ENCODE measurements at places on chromosomes 4 and X. TPM values are rescaled to one million over a fixed set of nuclear protein-coding genes. Genes with fewer than 3 reads are reported as not detected.

- DNase-seq, result peak; percentile 25
These were observed 67.0 kb upstream of the MSX1 start for GRCh38 chr4:4792466-4792865.

- DNase-seq, result no peak
These were observed 8.5 kb upstream of the KLHL34 start for GRCh38 chrX:21666679-21667078.

DNA sequence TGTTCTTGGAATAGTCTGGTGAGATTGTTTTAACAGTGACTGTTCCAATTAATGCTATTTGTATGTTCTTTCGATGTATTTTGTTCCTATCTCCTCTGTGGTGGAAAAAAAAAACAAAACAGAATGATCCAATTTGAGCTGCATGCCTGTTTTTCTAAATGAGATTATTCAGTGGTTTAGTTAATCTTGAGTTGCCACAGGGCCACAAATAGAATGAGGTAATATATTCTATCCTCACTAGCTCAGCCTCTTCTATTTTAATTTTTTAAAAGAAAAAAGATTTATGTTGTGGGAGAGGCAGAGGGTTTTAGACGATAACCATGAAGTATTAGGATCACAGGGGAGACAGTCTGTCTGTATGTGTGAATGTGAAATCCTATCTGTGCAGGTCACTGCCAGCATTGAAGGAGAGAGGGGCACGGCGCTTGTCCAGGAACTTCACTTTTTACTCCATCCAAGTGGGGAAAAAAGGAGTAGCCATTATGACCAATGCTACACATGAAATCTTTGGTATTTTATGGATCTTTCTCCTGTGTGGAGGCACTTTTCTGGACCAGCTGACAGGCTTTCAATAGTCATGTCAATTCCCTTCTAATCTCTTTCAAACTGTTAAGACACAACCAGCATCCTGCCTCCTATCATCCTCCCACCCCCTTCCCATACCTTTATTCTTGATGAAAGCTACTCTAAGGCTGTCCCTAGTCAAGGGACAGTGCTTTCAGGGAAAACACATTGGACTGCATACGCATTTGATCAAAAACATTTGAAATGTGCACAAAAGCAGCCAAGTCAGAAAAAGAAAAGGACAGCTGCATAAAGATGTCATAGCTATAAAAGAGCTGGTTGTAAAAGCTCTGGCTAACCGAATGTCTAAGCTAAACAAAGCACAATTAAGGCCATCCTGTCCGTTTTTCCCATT is 1063.8 kb upstream of the INTU start:
- no peak for DNase-seq

SASH3 gene
- polyA plus RNA-seq, result 2.3 TPM

FMR1NB gene
- not detected for polyA plus RNA-seq

GRCh38 chrX:8815460-8816065 is 14.4 kb upstream of the FAM9A start:
- DNase-seq, result peak; percentile 31

DNA sequence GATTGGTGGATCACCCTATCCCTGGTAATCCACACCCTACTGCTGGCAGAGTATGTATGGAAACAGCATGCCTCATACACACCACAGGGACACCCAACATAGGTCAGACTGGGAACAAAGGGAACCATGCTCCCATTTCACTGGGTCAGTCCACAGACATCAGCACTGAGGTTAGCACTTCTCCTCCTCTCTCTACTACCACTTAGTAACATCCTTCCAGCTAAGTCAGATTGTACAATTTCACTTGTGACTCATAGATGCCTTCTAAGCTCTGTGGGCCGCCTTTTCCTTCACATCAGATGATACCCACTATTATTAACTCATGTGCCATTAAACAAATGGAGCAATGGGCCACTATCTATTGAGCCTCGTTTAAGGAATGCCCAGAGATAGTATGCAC is 15.5 kb upstream of the ZXDA start:
- no peak for DNase-seq

GABRG1 gene
- not detected for polyA plus RNA-seq

CXXC4 gene
- polyA plus RNA-seq, result 1.8 TPM

- no peak for DNase-seq
These were observed 417.1 kb upstream of the GALNT7 start for GRCh38 chr4:172751550-172751949.

FAM50A gene
- 59.3 TPM for polyA plus RNA-seq

TLR10 gene
- 0.42 TPM for polyA plus RNA-seq

DNA sequence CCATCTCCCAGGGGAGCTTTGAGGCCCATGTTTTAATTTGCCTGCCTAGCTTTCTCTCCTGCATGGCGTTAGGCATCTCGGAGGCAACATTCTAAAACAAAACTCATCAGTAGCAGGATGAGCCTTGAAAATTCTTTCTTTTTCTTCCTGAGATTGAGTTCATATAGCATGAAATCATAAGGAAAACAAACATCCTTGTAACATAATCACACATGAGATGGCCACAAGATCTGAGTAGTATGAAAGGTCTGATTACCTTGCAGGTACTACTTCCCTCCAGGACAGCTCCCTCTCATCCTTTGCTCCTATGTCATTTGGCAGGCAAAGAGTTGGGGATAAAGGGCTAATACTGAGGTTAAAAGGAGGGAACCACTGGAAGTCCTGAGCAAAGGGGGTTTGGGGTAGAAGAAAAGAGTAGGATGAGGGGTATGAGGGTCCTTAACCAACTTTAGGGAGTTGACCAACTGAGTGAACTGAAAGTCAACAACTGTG is 37.5 kb upstream of the CXCL8 start:
- no peak for DNase-seq

SLITRK2 gene
- polyA plus RNA-seq, result 0.51 TPM

DNA sequence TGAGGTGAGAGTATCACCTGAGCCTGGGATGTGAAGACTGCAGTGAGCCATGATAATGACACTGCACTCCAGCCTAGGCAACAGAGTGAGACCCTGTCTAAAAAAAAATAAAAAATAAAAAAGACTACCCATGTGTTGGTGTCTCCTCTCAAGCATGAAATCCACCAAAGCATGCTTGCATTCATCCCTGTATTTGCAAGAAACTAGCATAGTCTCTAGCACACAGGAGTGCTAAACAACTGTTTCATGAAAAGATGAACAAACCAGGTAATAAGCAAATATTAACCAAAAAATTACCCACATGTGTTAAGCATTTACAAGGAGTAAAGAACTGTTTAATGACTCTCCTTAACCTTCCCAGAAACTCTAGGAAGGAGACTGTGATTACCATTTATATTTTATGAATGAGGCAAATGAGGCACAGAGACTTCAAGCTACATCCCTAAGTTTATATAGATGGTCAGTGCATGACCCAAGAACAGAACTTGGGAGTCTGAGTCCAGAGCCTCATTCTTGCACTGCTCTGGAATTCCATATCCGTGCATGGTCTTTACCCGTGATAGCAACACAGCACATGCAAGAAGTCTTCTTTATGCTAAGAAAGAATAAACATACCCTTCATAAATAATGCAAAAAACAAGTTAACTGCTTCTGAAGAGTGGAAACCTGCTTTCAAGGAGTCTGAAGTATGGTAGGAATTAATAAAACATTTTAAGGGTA is 186.1 kb upstream of the STS start:
- DNase-seq, result no peak

SH3D19 gene
- polyA plus RNA-seq, result 27.9 TPM

DNA sequence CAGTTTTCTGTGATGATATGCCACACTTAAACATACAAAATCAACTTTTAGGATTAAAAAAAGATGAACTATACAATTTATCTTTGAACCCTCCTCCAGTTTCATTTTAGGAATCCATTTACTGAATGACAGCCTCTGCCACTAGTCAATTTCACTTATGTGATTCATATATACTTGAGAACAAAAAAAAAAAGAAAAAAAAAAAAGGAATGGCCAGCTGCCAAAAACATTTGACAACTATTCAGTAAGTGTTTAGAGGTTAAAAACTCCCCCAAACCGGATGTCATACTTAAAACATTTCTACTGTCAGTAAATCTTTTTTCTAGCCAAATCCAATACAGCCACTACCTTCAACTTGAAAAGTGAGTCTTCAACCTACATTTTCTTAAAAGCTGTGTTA is 266.7 kb upstream of the MAGEB2 start:
- no peak for DNase-seq

GRCh38 chr4:144176476-144176875 is 36.0 kb upstream of the GYPA start:
- DNase-seq, result no peak

- DNase-seq, result no peak
These were observed 49.7 kb upstream of the SLC16A2 start for GRCh38 chrX:74371425-74372222.

RADX gene
- polyA plus RNA-seq, result 2.0 TPM

ARMCX4 gene
- 68.0 TPM for polyA plus RNA-seq

GRCh38 chr4:154741131-154741665 is 2.6 kb upstream of the LRAT start:
- no peak for DNase-seq

DNA sequence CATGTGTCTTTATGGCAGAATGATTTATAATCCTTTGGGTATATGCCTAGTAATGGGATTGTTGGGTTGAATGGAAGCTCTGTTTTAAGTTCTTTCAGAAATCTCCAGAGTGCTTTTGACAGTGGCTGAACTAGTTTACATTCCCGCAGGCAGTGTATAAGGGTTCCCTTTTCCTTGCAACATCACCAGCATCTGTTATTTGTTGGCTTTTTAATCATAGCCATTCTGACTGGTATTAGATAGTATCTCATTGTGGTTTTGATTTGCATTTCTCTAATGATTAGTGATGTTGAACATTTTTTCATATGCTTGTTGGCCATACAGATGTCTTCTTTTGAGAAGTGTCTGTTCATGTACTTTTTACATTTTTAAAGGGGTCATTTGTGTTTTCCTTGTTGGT is 129.8 kb downstream of the TBCK start:
- DNase-seq, result no peak

GRCh38 chr4:76533314-76533713 is 98.3 kb downstream of the SHROOM3 start:
- no peak for DNase-seq

GRCh38 chr4:157992038-157992705 is 180.7 kb downstream of the GASK1B start:
- peak; percentile 76 for DNase-seq

DNA sequence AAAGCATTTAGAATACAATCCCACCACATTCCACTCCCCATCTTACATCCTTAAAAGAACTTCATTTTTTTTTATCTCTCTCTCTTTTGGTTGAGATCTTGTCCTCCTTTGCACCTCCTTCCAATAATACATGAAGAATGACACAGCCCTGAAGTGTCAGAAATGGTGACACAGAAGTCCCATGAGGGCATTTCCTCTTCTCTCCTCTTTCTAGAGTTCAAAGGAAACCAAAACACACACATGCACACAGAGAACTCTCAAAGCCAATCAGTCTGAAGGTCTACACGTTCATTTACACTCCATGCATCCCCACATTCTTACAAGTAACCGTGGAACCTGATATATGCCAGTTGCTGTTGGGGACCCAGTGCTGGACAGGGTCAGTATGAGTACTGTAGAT is 450.7 kb downstream of the HNRNPD start:
- no peak for DNase-seq

DNA sequence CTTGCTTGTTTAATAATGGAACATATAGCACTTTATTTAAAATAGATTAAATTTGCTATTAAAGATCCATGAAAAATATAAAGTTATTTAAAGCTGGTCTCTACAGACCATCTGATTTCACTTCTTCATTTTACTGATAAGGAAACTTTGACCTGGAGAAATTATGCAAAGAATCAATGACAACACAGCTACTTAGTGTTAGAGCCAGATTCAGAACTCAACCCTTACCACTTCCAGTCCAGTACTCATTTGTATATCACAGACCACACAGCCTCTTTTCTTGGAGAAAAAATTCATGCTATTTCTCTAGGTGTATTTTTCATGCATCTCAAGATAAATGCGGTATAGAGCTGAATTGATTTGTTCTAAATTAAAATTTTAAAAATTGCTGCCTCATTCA is 34.0 kb downstream of the WDFY3 start:
- no peak for DNase-seq

GRCh38 chrX:120726294-120726693 is 96.4 kb upstream of the C1GALT1C1 start:
- no peak for DNase-seq

GRCh38 chrX:17617806-17618205 is 119.5 kb upstream of the SCML1 start:
- no peak for DNase-seq
